ENCODE measurements at places on chromosomes 11 and 22.

DNA sequence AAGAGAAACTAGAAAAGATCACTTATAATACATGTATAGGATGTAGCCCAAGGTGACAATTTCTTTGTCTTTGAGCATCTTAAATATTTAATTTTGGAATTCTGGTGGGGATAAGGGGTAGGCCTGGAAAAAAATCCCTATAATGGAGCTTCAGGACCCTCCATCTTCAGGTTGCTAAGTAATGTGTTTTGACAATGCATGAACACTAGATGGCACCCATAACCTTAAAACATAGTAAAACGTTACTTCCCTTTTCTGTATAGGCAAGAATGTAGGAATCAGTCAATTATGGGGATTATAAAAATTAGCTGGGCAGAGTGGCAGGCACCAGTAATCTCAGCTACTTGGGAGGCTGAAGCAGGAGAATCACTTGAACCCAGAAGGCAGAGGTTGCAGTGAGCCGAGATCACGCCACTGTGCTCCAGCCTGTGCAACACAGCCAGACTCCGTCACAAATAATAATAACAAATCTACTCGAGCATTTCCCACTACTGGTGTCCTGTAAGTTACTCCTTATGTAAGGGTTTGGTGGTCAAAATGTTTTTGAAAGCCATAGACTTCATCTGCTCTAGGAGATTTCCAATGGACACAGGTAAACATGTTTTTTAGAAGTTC lies 541.9 kb upstream of the CCDC90B start:
- no peak for DNase-seq

GRCh38 chr11:132472411-132473172 lies 1059.7 kb downstream of the OPCML start:
- DNase-seq = no peak

DNA sequence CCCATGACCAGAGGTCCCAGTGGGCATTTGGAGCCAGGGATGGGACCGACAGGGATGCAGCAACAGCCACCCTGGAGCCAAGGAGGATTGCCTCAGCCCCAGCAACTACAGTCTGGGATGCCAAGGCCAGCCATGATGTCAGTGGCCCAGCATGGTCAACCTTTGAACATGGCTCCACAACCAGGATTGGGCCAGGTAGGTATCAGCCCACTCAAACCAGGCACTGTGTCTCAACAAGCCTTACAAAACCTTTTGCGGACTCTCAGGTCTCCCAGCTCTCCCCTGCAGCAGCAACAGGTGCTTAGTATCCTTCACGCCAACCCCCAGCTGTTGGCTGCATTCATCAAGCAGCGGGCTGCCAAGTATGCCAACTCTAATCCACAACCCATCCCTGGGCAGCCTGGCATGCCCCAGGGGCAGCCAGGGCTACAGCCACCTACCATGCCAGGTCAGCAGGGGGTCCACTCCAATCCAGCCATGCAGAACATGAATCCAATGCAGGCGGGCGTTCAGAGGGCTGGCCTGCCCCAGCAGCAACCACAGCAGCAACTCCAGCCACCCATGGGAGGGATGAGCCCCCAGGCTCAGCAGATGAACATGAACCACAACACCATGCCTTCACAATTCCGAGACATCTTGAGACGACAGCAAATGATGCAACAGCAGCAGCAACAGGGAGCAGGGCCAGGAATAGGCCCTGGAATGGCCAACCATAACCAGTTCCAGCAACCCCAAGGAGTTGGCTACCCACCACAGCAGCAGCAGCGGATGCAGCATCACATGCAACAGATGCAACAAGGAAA lies 27.3 kb upstream of the L3MBTL2 start:
- DNase-seq = no peak

DNA sequence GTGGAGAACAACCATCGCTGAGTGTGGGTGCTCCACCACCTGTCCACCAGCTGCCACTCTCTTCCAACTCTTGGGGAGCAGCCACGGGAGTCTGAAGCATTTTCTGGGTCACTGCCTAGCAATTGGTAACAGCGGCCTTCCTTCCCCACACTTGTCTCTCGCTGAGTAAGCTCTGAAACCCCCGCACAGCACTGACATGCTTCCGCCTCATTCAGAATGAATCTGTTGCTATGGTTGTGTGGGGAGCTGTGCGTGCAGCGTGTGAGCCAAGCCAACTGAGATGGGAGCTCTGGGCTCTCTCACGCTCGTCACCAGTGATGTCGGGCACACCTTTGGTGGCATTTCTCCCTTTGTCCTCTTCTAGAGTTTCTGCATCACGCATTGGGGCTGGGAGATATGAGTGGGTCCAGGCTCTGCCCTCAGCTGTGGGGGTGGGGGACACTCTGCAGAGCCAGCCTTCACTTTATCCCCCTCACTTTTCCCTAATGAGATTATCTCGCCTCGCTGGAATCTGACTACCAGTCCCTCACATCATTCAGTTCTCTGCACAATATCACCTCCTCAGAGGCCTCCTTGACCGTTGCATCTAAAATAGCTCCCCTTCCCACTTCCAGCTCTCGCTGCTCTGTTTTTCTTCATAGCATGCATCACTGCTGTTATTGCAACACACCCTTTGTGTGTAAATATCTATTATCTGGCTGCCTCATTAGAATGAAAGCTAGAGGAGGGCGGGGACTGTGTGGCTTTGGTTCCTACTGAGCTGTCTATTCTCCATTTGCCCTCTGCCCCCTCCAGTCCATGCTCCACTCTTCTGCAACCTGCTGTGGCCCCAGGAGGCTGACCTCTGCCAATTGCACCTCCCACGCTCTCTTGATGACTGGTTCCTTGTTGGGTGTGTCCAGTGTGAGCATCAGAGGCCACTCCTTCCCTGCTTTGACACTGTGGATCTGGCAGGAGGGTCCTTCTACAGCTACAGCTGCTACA lies 569.9 kb upstream of the CADM1 start:
- no peak for DNase-seq

DNA sequence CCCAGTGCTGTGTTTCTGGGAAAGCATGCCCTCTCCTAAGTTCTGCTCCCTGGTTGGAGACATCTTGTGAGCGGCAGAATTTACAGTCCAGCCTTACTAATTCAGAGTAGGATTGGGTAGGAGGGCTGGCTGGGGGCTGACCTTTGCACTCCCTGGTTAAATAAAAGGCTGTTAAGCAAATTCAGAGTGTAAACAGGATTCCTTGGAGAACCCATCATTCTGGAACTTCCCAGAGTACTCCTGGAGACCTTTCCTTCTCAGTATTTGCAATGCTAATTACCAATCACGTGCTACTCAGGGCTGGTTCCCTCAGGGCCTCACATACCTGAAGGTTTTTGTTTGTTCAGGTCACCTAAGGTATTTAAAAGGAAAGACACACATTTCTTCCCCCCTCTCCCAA lies 340.2 kb downstream of the TBC1D22A start:
- DNase-seq = no peak

DNA sequence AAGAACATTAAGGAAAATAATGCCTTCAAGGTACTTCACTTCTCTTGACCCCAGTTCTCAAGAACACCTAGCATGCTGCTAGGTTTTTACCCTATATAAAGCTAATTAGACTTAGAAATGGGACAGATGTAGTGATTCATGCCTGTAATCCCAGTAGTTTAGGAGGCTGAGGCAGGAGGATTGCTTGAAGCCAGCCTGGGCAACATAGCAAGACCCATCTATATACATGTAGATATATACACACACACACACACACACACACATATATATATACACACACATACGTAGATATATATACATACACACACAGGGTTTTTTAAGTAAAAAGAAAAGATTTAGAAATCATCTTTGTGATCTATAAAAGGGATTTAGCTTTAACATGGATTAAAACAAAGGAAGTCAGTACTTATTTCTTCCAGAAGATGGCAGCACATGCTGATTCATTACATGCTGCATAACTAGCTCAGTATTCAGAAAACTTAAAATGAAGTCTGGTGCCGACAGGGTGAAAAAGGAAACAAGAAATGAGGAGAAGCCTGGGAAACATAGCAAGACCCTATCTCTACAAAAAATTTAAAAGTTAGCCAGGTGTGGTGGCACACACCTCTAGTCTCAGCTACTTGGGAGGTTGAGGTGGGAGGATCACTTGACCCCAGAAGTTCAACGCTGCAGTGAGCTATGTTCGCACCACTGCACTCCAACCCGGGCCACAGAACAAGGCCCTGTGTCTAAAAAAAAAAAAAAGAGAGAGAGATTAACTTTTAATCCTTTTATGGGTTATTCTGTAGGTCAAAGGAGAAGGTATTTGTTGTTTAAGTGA lies 28.5 kb upstream of the RBX1 start:
- DNase-seq = peak; percentile 81

DNA sequence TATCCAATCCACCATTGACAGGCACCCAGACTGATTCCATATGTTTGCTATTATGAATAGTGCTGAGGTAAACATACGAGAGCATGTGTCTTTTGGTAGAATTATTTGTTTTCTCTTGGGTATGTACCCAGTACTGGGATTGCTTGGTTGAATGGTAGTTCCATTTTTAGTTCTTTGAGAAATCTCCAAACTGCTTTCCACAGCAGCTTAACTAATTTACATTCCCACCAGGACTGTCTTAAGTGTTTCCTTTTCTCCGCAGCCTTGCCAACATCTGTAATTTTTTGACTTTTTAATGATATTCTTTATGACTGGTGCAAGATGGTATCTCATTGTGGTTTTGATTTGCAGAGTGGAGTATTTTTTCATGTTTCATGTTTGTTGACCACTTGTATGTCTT lies 8.3 kb downstream of the FDX1 start:
- DNase-seq = no peak

- DNase-seq = no peak
Measured at GRCh38 chr11:129224538-129224937, 32.4 kb upstream of the ARHGAP32 start.

- DNase-seq = no peak
Measured at GRCh38 chr22:30206944-30207343, 39.6 kb downstream of the LIF start.

- no peak for DNase-seq
Measured at GRCh38 chr22:42994276-42994916, 20.6 kb downstream of the PACSIN2 start.

DNA sequence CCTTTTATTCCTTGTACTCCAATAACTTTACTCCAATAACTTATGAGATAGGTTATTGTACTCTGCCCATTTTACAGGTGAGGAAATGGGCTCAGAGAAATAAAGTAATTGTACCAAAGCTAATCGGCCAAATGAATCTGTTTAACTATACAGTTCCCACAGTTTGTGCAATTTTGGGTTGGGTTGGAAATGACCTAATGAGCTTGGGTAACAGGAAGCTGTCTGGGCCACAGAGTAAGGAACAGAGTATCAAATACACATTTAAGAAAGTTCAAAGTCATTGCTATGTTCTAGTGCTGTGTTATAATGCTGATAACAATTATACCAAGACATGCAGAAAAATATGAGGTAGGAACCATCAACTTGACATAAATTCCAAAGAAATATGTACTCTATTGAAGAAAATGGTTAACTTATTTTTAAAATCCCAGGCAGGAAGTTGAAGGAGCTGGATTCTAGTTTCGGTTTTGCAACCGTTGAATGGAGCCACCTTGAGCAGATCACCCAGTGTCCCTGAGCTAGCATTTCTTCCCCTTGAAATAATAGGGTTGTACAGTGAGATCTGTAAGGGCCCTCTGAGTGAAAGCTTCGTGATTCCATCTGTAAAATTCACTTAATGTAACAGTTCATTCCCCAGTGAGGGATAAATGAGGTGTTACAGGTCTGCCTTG lies 360.9 kb upstream of the NARS2 start:
- DNase-seq = no peak

DNA sequence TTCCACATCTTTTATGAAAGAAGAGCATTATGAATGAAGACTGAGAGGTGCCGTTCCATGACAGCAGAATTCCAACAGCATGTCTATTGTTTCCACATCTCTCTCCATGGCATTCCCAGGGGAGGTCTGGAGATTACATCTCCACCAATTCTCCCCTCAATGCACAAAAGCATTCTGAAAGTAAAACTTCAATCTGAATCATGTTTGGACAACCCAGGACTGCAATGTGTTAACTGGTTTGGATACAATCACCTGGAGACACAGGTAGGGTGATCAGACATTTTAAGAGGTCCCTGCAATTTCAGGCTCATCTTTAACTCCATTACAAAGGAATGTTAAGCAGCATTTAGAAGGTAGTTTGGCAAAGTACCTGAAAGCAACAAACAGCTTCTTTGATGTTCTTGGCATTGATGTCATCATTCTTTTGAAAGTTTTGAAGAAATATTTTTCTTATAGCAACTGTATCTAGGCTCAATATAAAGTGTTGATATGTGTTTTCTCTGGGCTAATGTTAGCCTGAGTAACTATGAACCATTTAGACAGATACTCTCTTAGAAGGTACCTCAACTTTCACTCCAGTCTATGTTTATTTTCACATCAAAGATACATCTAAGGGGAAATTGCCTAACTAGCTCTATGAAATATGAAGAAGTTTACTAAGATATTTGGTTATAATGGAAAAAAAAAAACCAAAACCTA lies 181.4 kb upstream of the MTMR2 start:
- no peak for DNase-seq

DNA sequence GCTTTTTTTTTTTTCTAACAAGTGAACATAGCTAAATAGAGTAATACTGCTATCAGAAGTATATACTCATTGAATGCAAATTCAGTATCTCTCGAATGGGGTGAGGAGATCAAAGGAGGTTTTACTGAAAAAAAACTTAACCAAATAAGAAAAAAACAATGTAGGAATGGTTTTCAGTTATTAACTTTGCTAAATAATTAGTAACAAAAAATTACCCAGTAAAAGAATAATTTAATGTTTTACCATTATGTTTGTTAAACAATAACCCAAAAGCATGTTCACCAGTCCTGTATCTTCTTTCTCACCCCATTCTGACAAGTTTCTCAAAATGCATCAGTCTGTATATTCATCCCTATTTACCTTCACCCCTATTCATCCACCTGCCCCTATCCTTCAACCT lies 22.6 kb upstream of the CTSC start:
- DNase-seq = no peak

DNA sequence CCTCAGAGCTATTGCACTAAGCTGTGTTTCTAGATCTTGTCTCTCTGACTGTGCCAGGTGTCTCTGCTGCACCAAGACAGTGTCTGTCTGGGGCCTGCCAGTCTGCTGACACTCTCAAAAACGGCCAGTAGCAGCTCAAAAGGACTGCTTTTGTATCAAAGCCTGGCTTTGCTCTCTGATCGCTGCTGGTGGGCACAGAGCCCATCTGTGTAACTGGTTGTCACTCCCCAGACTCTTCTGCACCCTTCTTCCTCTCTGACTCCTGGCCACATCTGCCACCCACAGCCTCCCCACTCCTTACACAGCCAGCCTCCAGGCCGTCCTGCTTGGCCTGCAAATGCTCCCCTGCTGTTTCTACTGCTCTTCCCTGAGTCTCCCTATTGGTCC lies 26.5 kb downstream of the MED15 start:
- no peak for DNase-seq

- DNase-seq = no peak
Measured at GRCh38 chr11:12193515-12194336, 83.3 kb downstream of the MICAL2 start.

DNA sequence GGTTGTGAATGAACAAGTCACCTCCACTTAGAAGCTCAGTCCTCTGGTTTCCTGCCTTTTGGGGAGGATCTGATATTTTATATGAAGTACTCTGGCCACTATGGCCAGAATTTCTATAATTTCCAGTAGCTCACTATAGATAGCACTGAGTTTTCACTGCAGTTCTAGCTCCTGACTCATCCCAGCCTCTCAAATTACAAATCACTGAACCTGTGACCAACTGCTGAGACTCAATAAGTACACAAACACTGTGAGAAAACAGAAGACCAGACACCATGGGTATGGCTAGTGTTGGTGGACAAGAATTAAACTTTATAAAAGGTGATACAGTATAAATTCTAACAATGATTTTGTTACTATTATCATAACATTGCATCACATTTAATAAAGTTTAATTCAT lies 47.1 kb upstream of the UCP3 start:
- DNase-seq = no peak

GRCh38 chr11:73404048-73404447 lies 27.8 kb downstream of the RELT start:
- peak; percentile 58 for DNase-seq

Data from CD4-positive, alpha-beta T cell treated with Interleukin-4 for 1 hour (primary cell).